ENCODE measurements at places on chromosomes 11 and 22.

GRCh38 chr11:65134952-65135632 lies 773 bp upstream of the SYVN1 start:
- DNase-seq, result peak; percentile 98

- DNase-seq, result peak; percentile 91
Measured at GRCh38 chr11:65588199-65589054, 7.2 kb downstream of the KCNK7 start.

DNA sequence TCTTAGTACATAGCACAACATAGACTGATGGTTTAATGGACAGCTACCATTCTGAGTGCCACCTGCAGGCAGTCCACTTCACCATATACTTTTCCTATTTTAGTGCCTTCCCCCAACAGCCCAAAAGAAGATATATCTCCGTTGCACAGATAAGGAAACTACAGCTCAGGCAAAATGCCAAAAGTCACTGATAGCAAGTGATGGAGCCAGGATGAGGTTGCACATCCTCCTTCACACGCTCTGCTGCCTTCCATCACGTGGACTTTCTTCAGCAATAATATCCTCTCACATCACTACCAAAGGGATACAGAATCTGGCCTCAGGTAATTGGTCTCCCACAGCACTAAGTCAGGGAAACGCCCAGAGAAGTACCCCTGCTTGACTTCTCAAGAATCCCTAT lies 7.5 kb downstream of the TCF20 start:
- DNase-seq, result peak; percentile 64

- no peak for DNase-seq
Measured at GRCh38 chr22:19543970-19544708, 19.9 kb upstream of the CLDN5 start.

- peak; percentile 75 for DNase-seq
Measured at GRCh38 chr11:63858628-63859550, 20.0 kb downstream of the MARK2 start.

DNA sequence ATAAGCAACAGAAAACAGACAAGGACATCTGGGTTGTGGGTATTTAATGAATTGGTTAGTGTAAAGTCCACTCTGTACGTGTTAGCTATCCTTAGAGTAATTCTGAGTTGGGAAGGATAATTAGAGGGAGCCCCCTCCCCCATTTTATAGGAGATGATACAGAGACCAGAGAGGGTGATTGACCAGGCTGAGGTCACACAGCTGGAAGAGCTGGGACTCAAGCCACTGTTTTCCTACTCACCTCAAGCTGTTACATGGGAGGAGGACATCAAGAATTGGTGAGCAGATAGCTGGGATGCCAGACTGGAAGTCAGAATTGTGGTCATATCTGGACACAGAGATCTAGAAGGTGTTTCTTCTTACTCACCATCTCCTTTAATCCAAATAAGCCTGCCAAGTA lies 8.7 kb upstream of the NPTXR start:
- DNase-seq, result no peak
